ENCODE measurements at places on chromosomes 1 and 21.

GRCh38 chr1:153217212-153217611 is at the start of gene PRR9:
PRR9 (plus strand) TSS chr1:153217584; CDS start chr1:153218145, 561 bp downstream.
- DNase-seq: no peak

GRCh38 chr21:42704861-42705260 is 51.4 kb downstream of the PDE9A start:
- DNase-seq: no peak

GRCh38 chr1:81459043-81459442 is 341.7 kb upstream of the ADGRL2 start:
- DNase-seq: no peak

DNA sequence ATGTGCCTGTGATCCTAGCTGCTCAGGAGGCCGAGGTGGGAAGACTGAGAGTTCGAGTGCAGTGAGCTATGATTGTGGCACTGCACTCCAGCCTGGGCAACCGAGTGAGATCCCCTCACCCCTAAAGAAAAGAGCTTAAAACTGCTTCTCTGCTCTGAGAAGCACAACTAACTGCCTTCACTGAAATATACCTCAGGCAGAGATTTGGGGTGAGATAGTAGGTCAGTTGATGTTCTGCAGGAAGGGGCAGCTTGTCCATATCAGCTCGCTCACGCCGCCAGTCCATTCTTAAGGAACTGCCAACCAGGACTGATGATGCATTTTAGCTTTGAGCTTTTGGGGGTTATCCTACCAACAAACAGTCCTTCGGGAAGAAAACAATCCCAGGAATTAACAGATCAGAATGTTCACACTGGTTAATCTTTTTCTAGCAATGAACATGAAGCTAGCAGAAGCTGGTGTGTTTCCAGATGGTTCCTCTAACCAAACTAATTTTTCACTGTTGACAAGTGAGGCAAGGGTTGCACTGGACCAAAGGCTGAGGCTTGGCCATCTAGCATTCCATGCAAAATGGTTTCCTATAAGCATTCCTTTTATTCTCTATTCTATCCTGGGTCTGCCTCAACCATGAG is 31.6 kb downstream of the LHX4 start:
- no peak for DNase-seq

DNA sequence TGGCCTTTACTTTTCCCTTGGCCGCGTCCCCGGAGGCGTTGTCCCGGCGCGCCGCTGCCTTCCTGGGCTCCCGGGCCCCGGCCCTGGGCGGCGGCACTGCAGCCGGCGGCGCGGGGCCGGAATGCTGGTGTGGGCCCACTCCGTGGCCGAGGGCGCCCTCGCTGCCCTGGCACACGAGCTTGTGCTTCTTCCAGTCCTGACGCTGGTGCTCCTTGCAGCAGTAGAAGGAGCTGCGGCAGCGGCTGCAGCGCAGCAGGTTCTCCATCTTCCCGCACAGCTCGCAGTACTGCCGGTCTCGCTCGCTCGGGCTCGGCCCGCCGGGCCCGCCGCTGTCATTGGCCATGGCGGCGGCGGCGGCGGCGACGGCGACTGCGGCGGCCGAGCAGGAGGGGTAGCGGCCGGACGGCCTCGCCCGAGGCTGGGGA is 529 bp downstream of the EGLN1 start:
- DNase-seq: peak; percentile 65

- DNase-seq: no peak
These were observed 76.4 kb downstream of the GLUL start for GRCh38 chr1:182315167-182315556.

GRCh38 chr1:11701551-11701961 is 10.0 kb downstream of the DRAXIN start:
- no peak for DNase-seq

DNA sequence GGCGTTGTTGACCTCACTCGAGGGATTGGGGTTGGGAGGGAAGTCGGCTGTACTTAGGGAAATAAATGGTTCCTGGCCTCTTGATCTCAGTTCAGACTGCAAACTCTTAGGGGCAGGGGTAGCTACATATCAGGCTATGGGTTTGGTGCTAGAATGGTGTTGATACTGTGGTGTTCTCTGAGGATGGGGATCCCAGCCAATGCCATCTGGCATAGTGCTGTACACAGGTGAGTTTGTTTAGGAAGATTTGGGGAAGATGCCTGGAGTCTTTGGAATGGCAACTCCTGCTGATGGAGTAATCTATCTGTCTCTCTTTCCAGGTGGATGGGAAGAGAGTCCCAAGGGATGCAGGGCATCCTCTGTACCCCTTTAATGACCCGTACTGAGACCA is 14.3 kb upstream of the NASP start:
- no peak for DNase-seq

DNA sequence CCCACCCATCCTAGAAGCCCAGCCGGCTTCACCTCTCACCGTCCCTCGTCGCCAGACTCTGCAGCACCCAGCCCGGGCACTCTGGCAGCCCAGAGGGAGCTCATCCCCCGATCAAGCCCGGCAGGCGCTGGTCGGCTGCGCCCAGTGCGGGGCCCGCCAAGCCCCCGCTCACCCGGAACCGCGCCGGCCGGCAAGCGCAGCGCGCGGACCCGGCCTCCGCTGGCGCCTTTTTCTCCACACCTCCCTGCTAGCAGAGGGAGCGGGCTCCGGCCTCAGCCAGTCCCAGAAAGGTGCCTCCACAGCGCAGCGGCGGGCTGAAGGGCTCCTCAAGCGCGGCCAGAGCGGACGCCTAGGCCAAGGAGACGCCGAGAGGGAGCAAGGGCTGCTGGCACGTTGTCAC is 2023.3 kb downstream of the NCAM2 start:
- no peak for DNase-seq

DNA sequence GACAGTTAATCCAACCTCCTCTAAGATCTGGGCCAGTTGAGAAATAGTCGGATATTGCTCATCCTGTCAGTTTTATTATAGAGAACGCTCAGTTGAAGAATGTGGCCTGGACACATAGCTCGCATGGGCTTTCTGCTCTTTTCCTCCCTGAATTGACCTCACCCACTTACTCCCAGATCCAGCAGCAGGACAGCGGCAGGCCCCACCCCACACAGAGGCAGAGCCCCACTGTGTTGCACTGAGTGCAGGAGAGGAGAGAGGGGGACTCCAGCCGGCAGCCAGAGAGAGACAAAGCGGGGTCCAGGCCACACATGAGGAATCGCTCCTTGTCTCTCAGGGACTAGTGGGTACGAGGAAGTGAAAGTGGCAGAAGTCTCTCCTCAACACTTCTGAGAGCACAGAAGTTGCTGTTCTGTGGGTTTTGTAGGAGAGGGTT is 78.6 kb downstream of the LAMC1 start:
- DNase-seq: peak; percentile 68

- DNase-seq: no peak
These were observed 120.6 kb downstream of the CASZ1 start for GRCh38 chr1:10675813-10676212.

DNA sequence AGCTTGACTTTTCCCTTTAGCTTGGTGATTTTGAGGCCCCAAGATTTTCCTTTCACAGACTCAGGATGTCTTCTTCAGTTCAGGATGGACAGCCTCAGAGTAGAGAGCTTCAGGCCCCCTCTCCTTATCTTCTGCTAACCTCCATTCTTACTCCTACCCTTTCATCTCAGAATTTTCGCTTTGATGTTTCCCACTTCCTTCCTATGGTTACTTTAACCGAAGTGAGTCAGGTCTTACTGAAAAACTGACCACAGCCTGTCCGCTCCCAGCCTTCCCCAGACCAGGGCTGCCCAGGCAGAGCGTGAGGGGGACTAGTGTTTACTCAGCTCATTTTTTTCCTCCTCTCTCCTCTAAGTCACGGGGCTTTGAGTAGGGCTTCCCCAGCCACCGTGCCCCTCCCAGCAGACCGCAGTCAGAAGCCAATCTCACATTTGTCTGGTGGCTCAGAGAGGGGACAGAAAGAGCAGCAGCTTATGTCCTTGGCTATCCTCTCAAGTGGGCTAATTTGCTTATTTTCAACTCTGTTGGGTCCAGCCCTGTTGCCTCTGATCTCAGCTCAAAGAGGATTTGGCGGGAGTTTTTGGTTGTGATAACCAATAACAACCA is 4.2 kb upstream of the IL19 start:
- peak; percentile 94 for DNase-seq

GRCh38 chr1:211697356-211697755 is 21.9 kb upstream of the NEK2 start:
- no peak for DNase-seq

- no peak for DNase-seq
These were observed 24.2 kb downstream of the ENO1 start for GRCh38 chr1:8854240-8854639.

- DNase-seq: no peak
These were observed 3.2 kb downstream of the RNF187 start for GRCh38 chr1:228490120-228491078.

GRCh38 chr1:247241691-247242090 is 14.2 kb upstream of the VN1R5 start:
- peak; percentile 9 for DNase-seq

- no peak for DNase-seq
These were observed 53.4 kb downstream of the MACO1 start for GRCh38 chr1:25484096-25484495.

DNA sequence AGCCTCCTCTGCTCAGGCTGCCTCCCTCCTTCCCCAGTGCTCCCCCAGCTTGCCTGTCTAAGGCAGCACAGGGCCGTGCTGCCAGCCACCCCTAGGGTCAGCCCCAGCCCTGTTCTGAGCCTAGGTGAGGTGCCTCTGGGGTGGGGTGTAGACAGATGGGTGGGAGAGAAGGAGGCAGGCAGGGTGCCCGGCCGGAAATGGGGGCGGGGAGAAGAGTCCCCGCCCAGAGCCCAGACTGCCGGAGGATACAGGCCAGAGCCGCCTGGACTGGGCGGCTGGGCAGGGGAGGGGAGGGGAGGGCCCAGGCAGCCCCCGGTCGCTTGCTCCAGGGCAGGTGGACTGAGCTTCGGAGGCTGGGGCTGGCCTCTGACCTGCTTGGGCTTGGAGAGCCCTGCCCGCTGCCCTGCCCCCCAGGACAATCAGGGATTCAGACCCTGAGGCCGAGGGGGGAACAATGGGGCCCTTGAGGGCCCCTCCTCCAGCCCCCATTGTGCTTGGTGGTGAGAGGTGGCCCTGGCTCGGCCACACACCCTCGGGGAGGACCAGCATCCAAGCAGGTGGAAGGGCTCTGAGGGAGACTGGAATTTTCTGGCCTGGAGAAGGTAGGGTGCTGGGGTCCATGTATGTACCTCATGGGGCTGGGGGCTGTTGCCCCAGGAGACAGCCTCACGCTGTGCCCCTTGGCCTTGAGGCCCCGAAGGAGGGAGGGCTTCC is at the start of gene GJC2:
Gene GJC2, plus strand, starts transcription at position 525 of the 714 bp plus-strand sequence. CDS start 7,829 bp downstream, outside the sequence.
- DNase-seq: no peak

DNA sequence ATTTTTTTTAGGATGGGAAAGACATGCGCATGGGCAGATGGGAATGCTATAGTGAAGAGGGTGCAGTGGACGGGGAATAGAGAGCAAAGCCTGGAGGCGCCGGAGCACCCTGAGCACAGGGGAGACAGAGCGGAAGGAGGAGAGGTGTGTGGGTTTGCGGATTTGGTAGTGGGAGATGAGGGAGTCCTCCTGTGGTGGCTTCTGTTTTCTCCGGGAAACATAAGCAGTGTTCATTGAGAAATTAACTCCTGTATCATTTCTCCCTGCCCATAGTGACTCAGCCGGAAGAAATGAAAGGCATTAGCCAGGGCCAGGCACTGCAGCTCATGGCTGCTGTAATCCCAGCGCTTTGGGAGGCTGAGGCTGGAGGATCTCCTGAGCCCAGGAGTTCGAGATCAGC is 4.7 kb upstream of the PTPRF start:
- peak; percentile 68 for DNase-seq

GRCh38 chr1:228145463-228146416 is 4.0 kb upstream of the GJC2 start:
- DNase-seq: no peak

DNA sequence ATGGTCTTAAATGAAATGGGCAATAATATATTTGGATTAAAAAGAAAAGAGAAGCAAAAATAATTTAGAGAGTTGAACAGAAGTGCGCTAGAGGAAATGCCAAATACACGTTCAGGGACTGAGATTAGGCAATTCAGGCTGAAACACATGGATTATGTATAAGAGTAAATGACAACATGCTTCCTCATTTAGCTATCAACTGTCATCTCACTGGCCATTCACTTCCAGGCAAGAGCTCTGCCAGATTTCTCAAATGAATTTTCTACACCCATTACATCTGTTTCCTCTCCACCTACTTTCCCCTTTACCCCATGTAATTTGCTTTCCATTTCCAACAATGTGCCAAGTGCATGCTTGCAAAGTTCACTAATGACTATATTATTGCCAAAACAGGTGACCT is 582.4 kb downstream of the LTN1 start:
- DNase-seq: no peak

GRCh38 chr1:33762109-33762830 is 101.6 kb upstream of the HMGB4 start:
- DNase-seq: no peak
